ENCODE measurements at places on chromosomes 7 and 10.

GRCh38 chr10:78552261-78552811 lies 516.4 kb upstream of the ZMIZ1 start:
- H3K36me3 ChIP-seq = no peaks in the 10 kb centered on the region
- peaks cover 2% of the 10 kb centered on the region for H3K4me1 ChIP-seq
- H3K4me3 ChIP-seq = no peak overlapping the region
- no peak for DNase-seq

DNA sequence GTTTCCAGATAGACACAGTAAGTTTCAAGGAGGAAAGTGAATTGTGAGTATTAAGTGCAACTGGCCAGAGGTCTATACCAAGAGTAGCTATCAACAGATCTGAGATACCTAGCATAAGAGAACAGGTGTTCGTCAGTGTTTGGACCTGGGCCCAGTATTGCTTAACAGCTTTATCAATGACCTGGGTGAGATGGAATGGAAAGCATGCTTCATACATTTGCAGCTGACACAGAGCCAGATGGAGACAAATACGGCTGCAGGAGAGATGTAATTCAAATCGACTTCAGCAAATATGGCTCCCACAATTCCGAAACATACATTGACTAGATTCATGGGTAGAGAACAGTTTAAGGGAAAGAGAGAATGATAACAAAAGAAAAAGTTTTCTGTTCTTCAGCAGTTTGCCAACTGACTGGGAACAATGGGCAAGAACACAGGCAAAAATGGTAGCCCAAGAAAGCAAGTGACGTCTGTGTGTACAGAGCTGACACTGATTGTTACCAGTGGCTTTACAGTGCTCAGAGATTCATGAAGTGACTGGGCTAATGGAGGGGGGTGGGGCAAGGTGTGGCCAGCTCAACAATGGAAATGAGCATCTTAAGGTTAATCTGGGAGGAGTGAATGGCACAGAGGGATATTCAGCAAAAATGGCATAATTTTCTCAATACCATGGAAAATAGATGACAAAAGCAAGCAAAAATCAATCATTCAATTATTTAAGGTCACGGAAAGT lies 28.0 kb upstream of the COBL start:
- no peak overlapping the region for H3K4me3 ChIP-seq
- H3K27ac ChIP-seq = no peak overlapping the region
- no peak for DNase-seq
- H3K4me1 ChIP-seq = no peaks in the 10 kb centered on the region
- H3K36me3 ChIP-seq = no peaks in the 10 kb centered on the region
- H3K27me3 ChIP-seq = peaks cover 1% of the 10 kb centered on the region

DNA sequence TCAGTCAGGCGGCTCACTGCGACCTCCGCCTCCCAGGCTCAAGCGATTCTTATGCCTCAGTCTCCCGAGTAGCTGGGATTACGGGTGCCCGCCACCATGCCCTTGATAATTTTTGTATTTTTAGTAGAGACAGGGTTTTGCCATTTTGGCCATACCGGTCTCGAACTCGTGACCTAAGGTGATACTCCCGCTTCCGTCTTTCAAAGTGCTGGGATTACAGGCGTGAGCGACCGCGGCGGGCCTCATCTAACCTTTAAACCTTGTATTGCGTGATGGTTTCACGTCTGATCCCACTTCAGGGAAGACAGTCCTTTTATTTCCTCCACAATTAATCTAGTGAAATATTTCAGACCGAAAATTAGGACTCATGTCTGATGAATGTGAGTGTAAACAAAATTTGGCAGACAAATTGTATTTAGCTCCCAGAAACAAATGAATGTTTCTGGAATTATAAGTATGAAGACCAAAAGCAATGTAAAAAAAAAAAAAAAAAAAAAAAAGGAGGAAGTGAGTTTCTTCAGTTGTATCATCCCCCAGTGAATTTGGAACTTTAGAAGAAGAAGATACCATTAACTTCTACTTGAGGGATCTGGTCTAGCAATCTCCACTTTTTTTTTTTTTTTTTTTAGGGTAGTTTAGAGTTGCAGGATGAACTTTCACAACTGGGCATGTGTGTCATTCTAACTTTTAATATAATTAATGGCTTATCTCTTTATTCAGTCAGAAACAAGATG lies 1.6 kb downstream of the NUP42 start:
- H3K36me3 ChIP-seq = peaks cover 17% of the 10 kb centered on the region
- H3K27me3 ChIP-seq = no peaks in the 10 kb centered on the region
- no peak overlapping the region for H3K27ac ChIP-seq
- H3K4me3 ChIP-seq = peak overlapping the region; percentile 87
- DNase-seq = no peak

DNA sequence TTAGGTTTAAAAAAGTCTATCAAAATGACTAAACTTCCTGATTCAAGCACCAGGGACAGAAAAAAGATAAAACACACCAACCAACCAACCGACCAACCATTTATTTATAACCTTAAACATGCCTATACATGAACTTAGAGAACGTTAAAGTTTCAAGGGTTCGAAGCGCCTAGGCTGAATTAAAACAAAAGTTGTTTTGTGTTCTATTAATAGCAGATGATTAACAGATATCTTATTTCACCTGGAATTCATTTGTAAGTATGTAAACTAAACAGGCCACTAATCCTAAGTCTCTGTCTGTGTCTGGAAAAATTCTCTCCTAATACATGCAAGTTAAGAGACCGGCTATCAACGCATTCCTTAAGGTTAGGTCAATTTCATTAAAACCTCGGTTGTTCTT lies 1.4 kb downstream of the BAIAP2L1 start:
- no peaks in the 10 kb centered on the region for H3K36me3 ChIP-seq
- peaks cover 3% of the 10 kb centered on the region for H3K4me1 ChIP-seq
- no peak for DNase-seq
- peak overlapping the region; percentile 35 for H3K4me3 ChIP-seq
- H3K27me3 ChIP-seq = peaks cover 13% of the 10 kb centered on the region
- H3K27ac ChIP-seq = no peak overlapping the region

GRCh38 chr7:130490888-130491804 lies 739 bp upstream of the MEST start:
- H3K4me3 ChIP-seq = peak overlapping the region; percentile 59
- H3K27me3 ChIP-seq = peaks cover 49% of the 10 kb centered on the region
- H3K4me1 ChIP-seq = peaks cover 20% of the 10 kb centered on the region

DNA sequence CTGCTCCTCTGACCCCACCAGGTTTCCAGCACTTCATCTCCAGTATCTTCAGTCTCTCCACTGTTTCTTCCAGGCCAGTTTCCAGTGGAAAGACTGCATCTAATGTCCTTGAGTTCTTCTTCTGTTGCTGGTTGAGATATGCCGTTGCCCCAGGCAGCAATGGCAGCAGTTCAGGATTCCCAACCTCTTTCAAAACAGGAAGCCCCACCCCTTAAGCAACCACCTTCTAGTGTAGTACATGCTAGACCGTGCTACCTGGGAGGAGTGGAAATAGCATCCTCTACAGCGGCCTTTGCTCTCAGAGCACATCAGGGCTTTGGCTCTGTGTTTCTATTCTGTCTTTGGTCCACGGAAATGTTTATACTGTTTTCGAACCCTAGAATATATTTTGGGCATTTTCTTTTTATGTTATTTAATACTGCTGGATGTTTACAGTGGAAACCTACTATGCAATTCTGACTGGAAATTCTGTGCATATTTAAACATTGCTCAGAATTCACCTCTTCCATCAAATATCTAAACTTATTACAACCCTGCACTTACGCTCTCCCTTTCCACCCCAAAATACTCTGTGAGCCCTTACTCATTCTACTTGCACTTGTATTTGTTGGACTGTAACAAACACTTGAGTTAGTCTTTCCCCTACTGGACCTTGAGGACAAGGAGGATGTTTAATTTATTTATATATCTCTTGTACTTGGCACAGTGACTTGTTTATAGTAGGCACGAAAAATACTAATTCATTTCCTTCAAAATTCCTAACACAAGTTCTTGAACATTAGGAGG lies 8.5 kb upstream of the BPGM start:
- no peak overlapping the region for H3K4me3 ChIP-seq
- no peaks in the 10 kb centered on the region for H3K27me3 ChIP-seq
- peaks cover 47% of the 10 kb centered on the region for H3K4me1 ChIP-seq
- peaks cover 2% of the 10 kb centered on the region for H3K36me3 ChIP-seq

- no peaks in the 10 kb centered on the region for H3K27me3 ChIP-seq
- DNase-seq = no peak
- H3K36me3 ChIP-seq = no peaks in the 10 kb centered on the region
- H3K27ac ChIP-seq = peak overlapping the region; percentile 14
- H3K4me1 ChIP-seq = peaks cover 79% of the 10 kb centered on the region
- H3K4me3 ChIP-seq = no peak overlapping the region
Observed at GRCh38 chr7:24970676-24971075, 9.3 kb downstream of the OSBPL3 start.

Measured in activated CD4-positive, alpha-beta memory T cell treated with anti-CD3 and anti-CD28 coated beads for 36 hours (primary cell).